ENCODE measurements at places on chromosomes 13 and 19.

GRCh38 chr13:110913322-110914080, 1.4 kb downstream of the ANKRD10 start:
- no peak for DNase-seq

DNA sequence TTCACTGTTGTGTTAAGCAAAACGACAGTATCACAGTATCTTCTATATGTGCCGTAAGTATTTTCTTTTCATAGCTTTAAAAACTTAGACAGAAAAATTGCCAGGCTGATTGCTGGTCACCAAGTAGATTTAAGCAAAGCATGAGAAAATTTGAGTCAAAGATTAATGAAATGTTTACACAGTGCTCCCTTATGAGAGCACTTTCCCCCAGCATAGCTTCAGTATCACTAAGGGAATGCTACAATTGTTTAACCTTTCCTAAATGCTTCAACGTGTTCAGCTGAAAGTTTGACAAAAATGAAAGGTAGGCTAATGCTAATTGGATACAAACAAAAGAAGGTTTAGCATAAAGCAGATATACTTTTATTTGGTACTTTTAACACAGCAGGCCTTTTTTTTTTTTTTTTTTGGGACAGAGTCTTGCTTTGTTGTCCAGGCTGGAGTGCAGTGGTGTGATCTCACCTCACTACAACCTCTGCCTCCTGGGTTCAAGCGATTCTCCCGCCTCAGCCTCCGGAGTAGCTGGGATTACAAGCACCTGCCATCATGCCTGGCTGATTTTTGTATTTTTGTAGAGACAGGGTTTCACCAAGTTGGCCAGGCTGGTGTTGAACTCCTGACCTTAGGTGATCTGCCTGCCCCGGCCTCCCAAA, 23.4 kb downstream of the PCCA start:
- no peak for DNase-seq

DNA sequence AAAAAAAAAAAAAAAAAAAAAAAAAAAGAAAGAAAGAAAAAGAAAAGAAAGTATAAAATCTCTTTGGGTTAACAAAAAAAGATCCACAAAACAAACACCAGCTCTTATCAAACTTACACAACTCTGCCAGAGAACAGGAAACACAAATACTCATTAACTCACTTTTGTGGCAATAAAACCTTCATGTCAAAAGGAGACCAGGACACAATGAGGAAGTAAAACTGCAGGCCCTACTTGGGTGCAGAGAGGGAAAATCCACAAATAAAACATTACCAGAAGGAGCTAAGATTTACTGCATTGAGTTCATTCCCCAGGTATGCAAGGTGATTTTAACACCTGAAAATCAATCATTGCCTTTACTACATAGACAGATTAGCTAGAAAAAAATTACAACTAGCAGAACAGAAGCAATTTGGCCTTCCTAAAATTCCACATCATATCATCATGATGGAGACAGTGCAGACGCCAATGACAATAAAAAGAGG, 9.6 kb upstream of the CEACAM5 start:
- no peak for DNase-seq

DNA sequence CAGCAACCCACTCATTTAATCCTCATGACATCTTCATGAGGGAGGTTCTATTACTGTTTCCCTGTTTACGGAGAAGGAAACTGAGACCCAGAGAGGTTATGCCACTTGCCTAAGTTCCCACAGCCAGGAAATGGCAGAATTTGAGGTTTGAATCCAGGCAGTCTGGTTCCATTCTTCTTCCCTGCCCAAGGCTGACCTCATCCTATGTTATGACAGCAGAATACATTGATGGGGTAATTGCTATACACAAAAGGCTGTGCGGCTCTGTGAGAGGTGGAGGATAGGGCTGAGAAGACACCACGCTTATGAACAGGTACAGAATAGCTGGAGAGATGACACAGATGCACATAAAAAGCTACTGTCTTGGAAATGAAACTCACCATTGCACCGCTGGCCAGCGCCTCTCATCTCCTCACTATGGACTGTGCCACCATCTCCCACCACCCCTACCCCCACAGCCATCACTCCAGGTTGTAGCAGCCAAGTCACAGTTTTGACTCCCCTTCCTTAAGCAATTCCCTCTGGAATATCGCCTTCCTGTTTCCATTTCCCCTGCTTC, 11.5 kb downstream of the MAG start:
- no peak for DNase-seq

- DNase-seq, result no peak
Measured at GRCh38 chr13:31851216-31851615, 111.9 kb downstream of the RXFP2 start.

GRCh38 chr13:37102896-37103295, 2.6 kb downstream of the CSNK1A1L start:
- no peak for DNase-seq

DNA sequence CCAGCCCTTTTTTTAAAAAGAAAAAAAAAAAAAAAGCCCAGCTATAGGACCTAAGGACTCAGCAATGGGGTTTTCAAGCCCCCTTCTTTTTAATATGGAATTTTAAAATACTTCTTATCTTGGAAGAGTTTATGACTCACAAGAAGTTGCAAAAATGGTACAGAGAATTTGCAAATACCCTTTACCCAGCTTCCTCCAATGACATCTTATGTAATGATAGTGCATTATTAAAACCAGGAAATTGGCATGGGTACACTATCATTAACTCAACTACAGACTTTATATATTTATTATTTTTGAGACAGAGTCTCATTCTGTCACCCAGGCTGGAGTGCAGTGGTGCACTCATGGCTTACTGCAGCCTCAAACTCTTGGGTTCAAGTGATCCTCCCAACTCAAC, 16.1 kb downstream of the TMEM38A start:
- DNase-seq, result no peak

DNA sequence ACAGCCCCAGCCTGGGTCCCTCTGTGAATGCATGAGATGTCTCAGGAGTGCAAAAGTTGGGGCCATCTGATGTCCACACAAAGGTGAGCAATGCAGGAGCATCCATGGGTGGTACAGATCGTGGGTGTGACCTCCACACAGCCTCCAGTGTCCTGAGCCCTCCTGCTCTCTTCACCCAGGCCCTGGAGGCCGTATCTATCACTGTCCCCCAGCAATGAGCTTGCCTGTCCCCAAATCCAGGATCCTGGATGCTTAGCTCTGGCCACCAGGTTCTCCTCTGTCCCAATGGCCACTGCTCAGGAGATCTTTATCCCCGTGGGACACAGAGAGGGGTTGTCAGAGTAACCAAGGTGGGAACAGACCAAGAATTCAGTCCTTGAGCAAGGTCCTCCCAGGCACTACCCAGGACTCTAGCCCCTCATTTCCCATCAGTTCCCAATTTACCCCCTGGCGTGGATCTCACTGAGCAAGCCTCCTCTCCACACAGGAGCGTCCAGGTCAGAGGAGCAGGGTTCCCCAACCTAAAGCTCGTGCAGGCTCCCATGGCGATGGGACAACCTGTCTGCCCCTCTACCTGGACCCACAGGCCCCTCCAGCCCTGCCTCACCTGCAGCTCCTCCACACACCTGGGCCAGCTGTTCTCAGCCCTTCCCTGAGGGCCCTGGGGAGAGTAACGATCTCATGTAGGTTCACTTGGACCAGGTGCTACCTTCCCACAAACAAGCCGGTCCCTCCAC, 11.3 kb downstream of the CEACAM21 start:
- no peak for DNase-seq

Data from activated CD4-positive, alpha-beta T cell treated with anti-CD3 and anti-CD28 coated beads for 24 hours (primary cell).